ENCODE measurements at places on chromosomes 11 and 22.

GRCh38 chr11:128565881-128566280 is 21.5 kb downstream of the ETS1 start:
- no peak for DNase-seq

- DNase-seq, result no peak
Observed at GRCh38 chr22:36258701-36259614, 6.0 kb downstream of the APOL1 start.

DNA sequence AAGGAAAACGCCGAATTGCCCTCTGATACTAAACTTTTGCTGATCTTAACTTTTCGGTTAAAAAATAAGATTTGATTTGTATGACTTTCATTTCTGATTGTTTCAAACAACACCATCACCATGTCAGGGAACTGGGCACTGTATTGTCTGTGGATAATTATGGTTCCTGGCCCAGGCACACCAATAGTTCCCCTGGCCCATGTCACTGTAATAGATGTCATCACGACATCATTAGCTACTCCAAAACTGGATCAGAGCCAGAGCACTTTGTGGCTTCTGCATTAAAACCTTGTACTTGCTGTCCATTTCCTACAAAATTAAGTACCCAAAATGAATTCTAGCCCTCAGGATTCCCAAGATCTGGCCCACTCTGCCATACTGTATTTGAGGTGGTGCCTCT is 119.5 kb upstream of the NARS2 start:
- DNase-seq, result no peak

GRCh38 chr22:33832558-33833151 is 87.6 kb downstream of the LARGE1 start:
- DNase-seq, result no peak

DNA sequence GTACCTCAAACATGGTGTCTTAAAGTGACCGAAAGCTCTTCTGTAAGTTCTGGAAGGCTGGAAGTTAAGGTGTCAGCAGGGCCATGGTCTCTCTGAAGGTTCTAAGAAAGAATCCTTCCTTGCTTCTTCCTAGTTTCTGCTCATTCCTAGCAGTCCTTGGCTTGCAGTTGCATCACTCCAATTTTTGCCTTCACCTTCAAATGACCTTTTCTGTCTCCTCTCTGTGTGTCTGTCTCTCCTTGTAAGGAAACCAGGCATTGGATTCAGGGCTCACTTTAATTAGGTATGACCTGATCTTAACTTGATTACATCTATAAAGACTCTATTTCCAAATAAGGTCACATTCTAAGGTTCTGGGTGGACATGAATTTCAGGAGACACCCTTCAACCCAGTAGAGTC is 8.7 kb downstream of the AASDHPPT start:
- DNase-seq, result no peak
